ENCODE measurements at places on chromosomes 7 and 10.

GRCh38 chr10:22534849-22535604 lies 179.4 kb downstream of the PIP4K2A start:
- DNase-seq: no peak

- no peak for DNase-seq
Measured at GRCh38 chr7:17500736-17501135, 202.3 kb downstream of the AHR start.

DNA sequence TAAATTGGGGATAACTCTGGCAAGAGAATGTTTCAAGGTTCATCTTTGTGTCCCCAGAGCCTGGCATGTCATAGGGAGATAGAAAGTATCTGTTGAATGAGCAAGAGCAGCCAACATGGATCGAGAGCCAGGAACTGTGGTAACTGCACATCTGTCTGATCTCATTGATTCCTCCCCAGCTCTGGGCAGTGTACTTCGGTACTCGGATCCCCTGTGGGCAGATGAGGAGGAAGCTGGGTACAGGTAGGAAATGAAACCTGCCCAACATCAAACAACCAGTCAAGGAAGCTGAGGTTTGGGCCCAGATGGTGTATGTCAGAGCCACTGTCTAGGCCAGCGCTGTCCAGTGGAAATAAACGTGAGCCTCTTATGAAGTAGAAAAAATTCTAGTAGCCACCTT lies 76.4 kb downstream of the GRK5 start:
- DNase-seq: no peak

GRCh38 chr7:1667566-1668395 lies 2.3 kb upstream of the ELFN1 start:
- DNase-seq: no peak

DNA sequence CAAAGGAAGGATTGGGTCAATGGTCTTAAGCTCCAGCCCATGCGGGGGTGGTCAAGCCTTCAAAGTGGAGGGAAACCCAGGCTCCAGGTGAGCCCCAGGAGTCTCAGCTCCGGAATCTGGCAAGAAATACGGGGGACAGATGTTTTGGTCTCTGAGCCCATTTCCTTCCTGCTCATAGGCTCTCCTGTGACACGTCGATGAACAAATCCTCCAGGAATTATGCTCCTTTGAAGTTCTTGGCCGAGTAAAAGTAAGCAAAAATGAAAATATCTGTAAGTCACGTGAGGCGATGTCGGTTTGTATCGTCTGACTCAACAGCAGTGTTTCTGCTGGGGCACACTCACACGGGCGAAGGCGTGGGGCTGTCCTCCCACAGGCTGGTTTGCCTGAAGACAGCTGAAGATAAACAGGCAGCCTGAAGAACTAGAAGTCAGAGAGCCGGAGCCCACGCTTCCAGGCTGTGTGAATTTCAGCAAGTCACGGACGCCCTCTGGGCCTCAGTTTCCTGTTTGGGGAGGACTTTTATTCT lies 52.6 kb upstream of the SMNDC1 start:
- peak; percentile 66 for DNase-seq

DNA sequence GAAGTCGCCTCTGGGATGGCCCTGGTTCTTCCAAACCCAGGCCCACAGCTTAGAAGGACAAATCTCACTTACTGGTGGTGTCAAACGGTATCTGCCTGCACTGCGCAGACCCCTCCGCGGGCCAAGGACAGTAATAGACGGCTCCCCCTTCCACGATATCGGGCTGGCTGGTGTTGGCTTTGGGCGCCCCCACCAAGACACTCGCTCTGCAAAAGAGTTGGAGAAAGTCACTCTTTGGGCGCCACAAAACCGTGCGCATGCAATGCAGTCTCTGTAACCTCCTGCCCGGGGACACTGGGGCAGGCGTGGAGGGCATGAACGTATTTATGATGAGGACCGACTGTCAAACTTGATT lies 1.1 kb downstream of the ITGA8 start:
- DNase-seq: no peak

GRCh38 chr10:19592276-19592675 lies 224.0 kb upstream of the PLXDC2 start:
- no peak for DNase-seq

DNA sequence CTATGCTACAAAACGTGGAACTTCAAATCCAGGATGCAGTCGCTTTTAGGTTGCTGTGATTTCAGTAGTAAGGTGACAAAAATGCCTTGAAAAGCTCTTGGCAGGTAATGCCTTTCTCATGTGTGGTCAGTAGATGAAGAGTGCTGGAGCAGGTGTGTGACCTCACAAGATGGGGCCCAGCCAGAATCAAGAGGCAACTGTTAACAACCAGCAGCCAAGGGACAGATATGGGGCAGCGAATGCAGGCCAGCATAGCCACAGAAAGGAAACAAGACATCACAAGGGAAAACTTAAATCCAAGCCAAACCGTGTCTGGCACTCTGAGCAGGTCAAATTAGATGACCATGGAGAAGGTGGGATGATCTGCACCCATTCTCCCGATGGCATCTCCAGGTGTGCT lies 12.3 kb downstream of the HUS1 start:
- DNase-seq: no peak

DNA sequence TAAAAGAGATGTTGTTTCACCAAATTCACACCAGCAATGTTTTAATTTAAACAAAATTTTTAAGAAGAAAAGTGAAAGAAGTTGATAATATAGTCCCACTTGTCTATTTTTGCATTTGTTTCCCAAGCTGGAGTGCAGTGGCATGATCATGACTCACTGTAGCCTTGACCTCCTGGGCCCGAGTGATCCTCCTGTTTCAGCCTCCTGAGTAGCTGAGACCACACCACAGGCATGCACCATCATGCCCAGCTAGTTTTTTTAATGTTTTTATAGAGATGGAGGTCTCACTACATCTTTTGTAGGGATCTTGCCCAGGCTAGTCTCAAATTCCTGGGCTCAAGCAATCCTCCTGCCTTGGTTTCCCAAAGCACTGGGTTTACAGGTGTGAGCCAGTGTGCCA lies 14.1 kb upstream of the NDUFA5 start:
- no peak for DNase-seq

DNA sequence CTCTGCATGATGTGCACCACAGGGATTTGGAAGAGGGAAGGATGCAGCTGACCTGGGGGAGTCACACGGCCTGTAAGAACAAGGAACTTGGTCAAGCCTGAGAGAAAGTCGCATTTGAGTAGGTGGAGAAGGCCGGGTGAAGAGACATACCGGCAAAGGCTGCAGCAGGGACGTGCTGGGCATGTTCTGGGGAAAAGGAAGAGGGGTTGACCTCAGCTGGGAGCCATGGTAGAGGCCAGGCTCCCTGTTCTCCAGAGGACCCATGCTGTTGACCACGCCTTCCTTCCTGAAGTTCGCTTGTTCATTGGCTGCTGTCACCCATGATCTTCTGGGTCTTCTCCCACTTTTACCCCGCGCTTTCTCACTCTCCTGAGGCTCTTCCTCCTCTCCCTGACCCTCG lies 84.5 kb downstream of the HTR5A start:
- DNase-seq: no peak

GRCh38 chr7:26305869-26306665 lies 14.4 kb downstream of the SNX10 start:
- no peak for DNase-seq

- no peak for DNase-seq
Measured at GRCh38 chr10:99341860-99342490, 12.8 kb downstream of the CNNM1 start.

DNA sequence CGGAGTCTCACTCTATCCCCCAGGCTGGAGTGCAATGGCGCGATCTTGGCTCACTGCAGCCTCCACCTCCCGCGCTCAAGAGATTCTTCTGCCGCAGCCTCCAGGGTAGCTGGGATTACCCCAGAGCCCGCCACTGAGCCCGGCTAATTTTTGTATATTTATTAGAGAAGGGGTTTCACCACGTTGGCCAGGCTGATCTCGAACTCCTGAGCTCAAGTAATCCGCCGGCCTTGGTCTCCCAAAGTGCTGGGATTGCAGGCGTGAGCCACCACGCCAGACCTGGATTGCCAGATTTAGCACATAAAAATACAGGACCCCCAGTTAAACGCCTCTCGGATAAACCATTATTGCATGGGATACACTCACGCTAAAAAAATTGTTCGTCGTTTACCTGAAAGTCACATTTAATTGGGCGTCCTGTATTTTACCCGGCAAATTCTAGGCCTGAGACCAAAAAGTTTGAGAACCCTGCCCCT lies 375 bp upstream of the GATAD1 start:
- no peak for DNase-seq

DNA sequence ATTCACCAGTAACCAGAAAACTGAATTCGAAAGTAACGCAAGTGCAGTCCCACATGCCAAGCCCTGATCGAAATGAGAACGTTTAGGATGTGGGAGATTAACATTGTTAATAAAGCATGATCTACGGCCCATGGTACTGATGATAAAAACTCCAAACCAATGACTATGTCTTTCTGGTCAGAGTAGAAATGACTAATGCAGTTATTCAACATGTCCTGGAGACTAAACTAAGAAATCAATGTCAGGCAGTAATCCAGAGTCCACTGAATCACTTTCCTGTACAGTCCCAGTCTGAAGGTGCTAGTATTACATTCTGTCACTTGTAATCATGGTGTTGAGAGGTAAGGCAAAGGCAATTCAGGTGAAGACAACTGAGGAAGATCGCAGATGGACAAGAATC lies 14.4 kb downstream of the NPSR1 start:
- no peak for DNase-seq

All from stimulated activated CD4-positive, alpha-beta T cell treated with anti-CD3 and anti-CD28 coated beads, Interleukin-4, amount 100 ng/mL, for 48 hours (primary cell).